ENCODE measurements at places on chromosomes 7 and 10.

DNA sequence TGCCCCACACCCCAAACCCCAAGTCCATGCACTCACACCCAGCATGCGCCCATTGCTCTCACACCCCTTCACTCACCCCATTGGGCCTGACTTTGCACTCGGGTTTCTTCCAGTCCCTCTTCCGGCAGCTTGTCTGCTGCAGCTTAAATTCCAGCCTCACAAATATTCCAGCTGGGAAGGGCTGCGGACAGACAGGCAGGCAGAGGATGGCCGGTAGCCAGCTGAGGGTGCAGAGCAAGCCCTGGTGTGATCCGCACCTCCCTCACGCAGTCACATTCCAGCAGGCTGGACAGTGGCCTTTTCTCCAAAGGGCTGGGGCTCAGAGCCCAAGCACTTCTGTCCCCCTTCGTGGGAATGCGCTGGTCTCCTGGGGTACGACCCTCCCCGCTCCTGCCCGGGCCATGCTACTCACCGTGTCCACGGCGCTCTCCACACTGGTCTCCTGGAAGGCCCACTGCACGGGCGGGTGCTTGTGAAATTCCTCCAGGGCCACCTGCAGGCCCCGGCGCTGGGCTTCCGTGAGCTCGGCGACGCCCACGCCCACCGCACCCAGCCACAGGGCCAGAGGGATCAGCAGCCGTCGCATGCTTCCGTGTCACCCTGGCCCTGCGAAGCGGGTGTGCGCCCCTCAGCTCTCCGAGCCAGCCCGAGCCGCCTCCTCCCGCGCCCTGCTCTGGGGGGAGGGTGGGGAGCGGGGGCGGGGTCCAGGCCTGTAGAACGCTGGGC lies 1.2 kb downstream of the RARRES2 start:
- no peak for DNase-seq

DNA sequence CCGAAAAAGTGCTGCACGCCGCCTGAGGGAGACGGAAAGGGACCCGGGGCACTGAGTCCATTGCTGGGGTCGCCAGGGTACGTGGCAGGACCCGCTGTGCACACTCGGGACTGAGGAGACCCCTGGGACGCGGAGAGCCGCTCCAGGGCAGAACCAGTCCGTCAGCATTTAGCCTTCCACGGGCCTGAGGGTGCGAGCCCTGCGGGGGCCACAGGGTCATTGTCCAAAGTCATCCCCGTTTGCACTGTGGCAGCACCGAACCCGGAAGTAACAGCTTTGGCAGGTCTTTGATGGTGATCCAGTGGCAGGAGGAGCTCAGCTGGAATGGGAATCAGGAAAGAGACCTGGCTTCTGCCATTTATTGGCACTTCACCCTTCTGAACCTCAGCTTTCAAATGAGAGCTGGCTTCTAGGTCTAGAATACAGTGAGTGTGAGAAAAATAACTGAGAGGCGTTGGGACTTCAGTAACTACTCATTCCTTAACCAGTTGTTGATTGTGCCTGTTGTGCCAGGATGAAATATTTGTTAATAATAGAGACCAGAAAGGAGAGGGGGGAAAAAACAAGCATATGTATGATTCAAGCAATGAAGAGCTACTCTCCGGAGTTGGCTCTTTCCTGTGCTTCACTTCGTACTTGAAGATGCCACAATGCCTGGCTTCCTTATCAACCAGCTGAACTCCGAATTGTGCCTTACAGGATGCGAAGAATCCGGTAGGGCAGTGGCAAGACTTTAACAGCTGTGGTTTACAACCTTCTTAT lies 811 bp upstream of the ARHGAP12 start:
- DNase-seq, result no peak

- DNase-seq, result no peak
Observed at GRCh38 chr7:129338450-129338849, 95.8 kb upstream of the STRIP2 start.

- no peak for DNase-seq
Observed at GRCh38 chr7:7720193-7720592, 1.8 kb upstream of the RPA3 start.

DNA sequence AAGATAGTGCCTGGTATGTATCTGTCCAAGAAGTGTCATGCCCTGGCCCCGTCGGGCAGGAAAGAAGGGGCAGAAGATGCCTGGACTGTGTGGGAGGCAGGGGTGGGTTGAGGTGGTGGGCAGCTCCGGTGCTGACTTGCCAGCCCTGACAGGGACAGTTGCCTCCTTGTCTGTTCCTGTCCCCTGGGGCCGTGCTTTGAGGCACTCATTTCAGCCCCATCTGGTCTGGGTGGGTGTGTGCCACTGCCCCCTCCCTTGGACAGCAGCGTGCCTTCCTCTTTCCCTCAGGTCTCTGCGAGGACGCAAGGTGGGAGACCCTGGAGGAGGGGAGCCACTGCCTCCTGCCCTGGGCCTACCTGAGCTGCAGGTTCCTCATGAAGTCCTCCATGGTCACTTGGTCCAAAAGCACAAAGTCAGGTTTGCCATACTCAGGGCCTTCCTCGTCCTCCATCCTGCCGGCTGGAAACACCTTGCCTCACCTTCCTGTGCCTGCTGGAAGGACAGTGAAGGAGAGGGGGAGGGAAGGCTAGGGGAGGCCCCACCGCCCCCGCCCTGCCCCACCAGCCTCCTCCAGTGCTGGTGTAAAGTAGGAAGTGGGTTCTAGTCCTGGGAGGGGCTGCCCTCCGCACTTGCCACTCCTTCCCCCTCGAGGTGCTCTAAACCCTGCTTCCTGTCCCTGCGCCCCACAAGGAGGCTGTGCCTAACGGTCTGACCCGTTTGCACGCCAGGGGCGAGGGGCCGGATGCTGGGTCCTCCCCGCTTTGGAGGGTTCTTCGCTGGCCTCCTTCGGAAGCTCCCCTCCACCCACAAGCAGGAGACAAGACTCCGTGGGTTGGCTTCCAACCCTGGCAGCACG lies at the start of gene MYO1G:
Gene MYO1G (minus strand): TSS at position 505 of the 856 bp plus-strand sequence. CDS start 54 bp downstream, at position 451.
- peak; percentile 53 for DNase-seq

DNA sequence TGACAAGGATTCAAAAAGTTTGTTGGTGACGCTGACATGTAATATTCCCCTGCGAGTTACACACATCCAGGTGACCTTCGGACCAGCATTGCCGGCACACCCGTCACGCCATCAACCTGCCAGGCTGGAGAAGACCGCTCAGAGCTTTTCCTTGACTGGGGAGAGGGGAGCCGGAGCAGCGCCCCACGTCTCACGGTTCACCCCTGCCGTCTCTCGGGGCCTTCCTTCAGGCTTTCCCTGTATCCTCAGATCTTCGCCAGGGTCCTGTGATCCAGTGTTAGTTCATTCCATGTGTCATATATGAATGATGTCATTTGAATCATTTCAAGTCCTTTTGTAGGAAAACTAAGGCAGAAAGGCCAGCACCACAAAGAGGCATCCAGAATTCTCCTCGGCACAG lies 127.8 kb downstream of the MGMT start:
- no peak for DNase-seq

GRCh38 chr7:25930492-25931048 lies 221.4 kb upstream of the NFE2L3 start:
- no peak for DNase-seq

DNA sequence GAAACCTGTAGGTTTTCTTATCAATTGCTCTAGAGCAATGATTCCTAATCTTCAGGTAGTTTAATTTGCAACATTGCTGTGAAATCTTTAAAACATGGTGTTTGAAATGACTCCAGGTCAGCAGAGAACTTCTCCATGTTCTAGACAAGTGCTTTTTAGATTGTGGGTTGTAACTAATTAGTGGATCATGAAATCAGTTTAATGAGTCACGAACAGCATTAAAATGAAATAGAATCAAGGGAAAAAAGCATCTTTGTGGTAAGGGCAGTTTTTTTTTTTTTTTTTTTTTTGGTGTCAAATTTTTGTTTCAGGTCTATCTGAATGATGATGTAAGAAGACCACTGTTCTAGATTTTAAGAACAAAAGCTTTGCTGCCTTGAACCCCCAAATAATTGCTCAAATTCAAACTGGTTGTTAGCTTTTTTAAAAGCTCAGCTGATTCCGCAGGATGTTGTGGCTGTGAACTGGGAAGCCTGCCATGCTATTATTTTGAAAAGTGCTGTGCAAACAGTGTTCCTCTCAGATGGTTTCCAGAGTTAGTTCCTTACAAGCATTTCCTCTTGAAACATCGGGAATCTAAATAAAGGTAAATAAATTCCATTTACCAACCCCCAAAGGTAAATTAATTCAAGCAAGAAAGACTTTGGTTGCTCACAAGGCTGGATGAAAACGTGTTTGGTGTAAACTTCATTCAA lies 13.1 kb upstream of the PDK4 start:
- DNase-seq, result no peak

DNA sequence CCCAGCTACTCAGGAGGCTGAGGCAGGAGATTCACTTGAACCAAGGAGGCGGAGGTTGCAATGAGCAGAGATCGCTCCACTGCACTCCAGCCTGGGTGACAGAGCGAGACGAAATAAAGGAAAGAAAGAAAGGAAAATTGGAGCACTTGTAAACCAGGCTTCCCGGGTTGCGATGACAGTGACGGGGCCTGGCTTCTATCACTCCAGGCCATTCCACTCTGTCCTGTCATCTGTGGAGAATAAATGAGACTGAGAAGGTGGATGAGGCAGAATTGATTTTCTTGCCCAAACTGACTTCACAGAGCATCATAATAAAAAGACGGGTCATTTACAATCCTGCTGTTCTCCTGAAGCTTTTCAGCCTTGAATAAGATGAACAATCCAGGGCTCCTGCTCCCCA lies 12.1 kb upstream of the KPNA7 start:
- DNase-seq, result no peak

DNA sequence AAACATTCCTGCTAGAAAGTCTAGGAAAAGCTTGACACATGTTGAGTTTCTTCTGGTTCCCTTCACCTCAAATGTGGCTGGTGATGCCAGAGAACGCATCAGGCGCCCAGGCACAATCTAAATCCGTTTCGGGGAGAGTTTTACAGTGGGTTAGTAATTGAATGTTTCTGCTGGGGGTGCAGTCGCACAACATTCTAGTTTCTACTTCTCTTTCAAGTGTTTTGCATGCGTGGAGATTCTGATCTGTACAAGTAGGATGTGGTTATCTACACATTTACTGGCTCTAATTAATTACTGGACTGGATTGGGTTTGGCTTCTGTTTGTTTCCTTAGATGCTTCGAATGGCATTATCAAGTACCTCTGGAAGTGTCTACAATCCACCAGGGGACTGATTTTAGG lies 173.8 kb downstream of the TMEM26 start:
- no peak for DNase-seq
